T-helper 17 cell (primary cell): ENCODE measurements at places on chromosomes 11 and 22.

DNA sequence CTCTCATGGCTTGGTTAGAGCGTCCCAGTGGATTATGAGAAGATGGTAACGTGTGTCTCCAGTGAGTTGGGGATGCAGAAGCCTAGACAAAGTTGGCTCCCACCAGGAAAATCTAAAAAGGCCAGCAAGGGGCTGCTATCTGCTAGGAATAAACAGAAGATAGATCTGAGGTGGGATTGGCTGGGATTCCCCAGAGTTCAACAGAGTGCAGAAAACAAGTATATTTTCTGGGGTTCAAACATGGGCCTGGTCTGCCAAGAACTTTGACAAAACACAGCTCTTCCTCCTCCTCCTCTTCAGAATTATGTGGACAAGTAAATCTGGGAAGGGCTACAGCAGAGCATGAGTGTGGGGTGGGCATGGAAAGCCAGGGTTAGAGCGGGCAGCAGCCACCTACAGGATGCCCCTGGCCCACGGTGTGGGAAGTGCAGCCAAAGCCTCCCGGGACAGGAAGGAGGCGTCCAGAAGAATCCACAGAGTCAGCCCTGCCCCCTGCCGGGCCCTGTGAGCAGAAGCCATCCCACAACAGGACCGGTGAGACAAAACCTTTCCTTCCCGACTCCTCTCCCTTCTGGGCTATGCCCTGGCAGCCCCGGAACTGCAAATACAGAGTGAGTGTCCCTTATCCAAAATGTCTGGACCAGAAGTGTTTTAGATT is 67.1 kb downstream of the CD82 start:
- DNase-seq = no peak

DNA sequence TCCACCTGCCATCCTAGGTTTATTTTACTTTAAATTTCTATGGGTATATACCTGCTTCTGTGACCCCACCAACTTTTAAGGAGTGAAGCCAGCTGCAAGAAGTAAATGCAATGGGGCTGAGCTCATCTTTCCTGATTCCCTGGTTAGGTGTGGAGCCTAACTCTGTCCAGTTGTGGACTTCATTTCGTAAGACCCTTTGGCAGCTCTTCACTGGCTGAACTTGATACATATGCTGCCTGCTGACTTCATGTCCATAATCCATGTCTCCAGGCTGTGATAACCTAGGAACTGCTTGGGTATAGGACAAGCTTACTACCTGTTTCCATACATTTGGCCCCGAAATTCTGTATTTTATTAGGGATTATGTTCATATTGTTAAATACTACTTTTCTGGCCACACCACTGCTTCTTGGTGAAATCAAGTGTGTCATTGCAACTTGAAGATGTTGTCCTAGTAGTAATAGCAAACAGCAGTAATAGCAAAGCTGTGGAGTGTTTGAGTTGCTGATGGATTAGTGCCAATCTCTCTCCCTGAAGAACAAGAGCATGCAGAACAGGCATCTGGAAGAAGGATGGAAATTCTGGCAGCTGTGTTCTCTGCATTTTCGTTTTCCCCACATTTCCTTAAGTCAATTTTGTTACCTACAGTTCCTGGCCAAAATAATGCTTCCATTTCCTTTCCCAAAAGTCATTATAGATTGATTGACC is 31.2 kb downstream of the LDLRAD3 start:
- DNase-seq = no peak

- DNase-seq = no peak
These were observed 27.8 kb upstream of the GRAMD4 start for GRCh38 chr22:46592390-46592872.

GRCh38 chr11:116123739-116124138 is 619.5 kb upstream of the CADM1 start:
- no peak for DNase-seq

DNA sequence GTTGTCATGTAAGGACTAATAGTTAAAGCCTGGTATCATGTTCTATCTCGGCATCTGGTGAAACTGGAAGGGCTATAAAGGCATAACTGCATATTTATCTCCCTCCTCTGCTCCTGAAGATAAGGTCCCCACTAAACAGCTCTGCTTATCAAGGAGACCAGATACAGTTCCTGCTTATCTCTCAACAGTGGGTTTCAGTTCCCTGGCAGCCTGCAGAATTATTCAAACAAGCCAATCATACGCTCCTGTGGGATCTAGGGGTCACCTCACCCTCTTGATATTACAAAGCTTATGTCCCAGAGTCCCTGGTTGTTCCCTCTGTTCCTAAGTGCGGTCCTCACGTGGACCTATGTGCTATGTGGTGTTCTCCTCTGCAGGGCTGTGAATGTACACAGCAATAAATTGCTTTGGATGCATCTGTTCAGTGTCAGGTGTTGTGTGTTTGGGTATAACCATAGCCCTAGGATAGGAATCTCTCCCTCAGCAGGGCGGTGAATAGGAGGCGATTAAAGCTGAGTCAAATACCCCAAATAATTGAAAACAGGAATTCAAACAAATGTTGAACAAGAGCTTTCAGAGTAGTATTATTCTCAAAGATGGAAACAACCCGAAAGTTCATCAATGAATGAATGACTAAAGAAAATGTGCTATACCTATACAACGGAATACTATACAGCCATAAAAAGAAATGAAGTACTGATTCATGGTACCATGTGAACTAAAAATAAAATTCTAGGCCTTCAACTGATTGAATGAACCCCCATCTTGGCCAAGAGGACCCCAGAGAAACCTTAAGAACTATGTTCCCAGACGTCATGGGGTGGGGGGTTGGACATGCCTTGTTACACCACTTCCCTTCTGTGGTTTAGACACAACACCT is 3.1 kb upstream of the OOSP4A start:
- no peak for DNase-seq

GRCh38 chr11:45354976-45355705 is 69.0 kb upstream of the SYT13 start:
- peak; percentile 81 for DNase-seq

GRCh38 chr11:128865490-128865889 is 1.6 kb downstream of the KCNJ1 start:
- DNase-seq = no peak

GRCh38 chr11:59011655-59012397 is 72.5 kb downstream of the GLYATL1 start:
- DNase-seq = no peak

DNA sequence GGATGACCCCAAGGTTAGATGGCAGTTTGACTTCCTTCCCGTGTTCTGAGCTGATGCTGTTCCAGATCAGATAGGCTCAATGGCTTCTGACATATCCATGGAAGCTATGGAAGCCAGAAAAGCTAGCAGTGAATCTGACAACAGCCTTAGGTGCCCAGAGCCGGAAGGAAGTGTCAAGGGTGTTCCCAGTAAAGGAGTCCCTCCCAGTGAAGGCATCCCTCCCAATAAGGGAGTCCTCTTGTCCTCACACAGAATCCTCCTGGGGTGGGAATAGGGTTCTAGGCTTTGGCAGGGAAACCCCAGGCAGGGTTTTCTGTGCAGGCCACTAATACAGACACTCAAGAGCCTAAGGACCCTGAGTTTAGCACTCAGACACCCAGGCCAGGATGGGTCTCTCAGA is 47.0 kb upstream of the ISX start:
- no peak for DNase-seq

DNA sequence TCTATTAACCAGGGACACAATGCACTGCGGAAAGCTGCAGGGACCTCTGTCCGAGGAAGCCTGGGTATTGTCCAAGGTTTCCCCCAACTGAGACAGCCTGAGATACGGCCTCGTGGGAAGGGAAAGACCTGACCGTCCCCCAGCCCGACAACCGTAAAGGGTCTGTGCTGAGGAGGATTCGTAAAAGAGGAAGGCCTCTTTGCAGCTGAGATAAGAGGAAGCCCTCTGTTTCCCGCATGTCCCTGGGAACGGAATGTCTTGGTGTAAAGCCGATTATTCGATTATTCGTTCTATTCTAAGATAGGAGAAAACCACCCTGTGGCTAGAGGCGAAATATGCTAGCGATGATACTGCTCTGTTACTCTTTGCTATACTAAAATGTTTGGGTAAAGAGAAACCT is 5.2 kb downstream of the BET1L start:
- no peak for DNase-seq

DNA sequence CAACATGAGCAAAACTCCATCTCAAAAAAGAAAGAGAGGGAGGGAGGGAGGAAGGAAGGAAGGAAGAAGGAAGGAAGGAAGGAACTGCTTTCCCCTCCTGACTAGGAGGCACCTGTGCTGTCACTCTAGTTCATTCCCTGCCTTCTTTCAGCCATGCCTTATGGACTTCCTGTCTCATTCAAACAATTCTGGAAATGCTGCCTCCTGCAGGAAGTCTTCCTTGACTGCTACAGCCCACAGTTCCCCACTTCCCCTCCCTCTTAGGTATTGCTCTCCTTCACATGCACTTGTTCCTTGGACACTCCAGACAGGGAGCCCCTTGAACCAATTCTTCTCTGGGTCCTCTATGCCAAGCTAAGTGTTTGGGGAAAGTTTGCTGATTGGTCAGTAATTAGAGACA is 31.6 kb upstream of the WNT11 start:
- DNase-seq = no peak

- DNase-seq = no peak
These were observed 1.6 kb upstream of the THOC5 start for GRCh38 chr22:29555065-29555644.

GRCh38 chr11:2301631-2302305 is at the start of the genes C11orf21 and TSPAN32:
Gene C11orf21, minus strand, starts transcription at chr11:2301918. Its CDS starts 110 bp downstream, at chr11:2301808.
Gene TSPAN32, plus strand, starts transcription at chr11:2302013. Its CDS starts 137 bp downstream, at chr11:2302150.
- DNase-seq = peak; percentile 53

GRCh38 chr22:36940676-36941075 is 27.2 kb downstream of the CSF2RB start:
- no peak for DNase-seq

DNA sequence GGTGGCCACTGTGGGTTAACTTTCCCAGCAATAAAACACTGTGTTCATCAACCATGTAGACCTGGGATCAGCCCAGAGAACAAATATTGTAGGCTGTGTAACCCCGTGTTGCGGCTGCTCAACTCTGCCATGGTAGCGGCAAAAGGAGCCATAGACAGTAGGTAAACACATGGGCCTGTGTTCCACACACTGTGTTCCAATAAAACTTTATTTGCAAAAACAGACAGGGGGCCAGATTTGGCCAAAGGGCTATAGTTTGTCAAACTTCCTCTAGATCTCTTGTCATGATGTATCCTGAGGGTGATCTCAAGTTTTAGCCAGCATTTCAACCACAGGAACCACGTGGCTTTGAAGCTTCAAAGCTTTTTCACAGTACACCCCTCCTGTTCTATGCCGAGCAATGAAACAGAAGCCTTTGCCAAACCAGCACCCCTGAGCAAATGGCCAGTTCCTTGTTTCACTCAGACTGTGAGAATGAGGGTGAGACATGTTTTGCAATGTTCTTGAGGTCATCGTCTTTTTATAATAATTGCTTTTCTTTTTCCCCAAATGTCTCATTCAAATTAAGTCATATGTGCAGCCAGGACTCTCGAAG is 49.9 kb upstream of the FADD start:
- no peak for DNase-seq

- no peak for DNase-seq
These were observed 18.7 kb downstream of the SYNGR1 start for GRCh38 chr22:39368461-39368911.

- no peak for DNase-seq
These were observed 8.2 kb downstream of the STX5 start for GRCh38 chr11:62823677-62824076.

GRCh38 chr11:57742087-57742452 is 779 bp downstream of the SELENOH start:
- no peak for DNase-seq

GRCh38 chr22:41015003-41015402 is 63.8 kb downstream of the RBX1 start:
- DNase-seq = no peak

GRCh38 chr11:68014157-68014946 is 4.2 kb downstream of the ALDH3B1 start:
- no peak for DNase-seq

DNA sequence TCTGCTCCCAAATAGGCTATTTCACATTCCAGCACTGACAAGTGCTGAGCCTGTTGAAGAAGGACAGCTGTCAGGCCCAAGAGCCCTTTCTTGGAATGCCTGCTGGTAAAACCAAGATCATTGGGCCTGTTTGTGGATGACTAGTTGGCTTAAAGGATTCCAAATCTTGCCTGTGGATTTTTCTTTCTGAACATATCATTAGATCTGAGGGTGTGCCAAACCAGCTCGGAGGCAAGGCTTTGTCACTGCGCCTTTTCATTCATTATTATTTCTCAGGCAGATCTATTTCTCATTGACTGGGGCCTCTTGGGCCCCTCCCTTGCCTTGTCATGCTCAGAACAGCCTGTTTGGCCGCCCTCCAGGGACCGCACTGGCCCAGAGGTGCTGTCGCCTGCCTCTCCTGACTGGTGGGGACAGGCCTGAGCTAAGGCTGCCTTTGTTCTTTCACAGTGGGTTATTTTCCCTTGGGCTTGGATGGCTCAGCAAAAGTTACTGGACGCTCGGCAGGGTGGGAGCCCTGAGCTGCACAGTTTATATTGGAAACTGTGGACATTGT is 222.7 kb upstream of the SESN3 start:
- DNase-seq = no peak

DNA sequence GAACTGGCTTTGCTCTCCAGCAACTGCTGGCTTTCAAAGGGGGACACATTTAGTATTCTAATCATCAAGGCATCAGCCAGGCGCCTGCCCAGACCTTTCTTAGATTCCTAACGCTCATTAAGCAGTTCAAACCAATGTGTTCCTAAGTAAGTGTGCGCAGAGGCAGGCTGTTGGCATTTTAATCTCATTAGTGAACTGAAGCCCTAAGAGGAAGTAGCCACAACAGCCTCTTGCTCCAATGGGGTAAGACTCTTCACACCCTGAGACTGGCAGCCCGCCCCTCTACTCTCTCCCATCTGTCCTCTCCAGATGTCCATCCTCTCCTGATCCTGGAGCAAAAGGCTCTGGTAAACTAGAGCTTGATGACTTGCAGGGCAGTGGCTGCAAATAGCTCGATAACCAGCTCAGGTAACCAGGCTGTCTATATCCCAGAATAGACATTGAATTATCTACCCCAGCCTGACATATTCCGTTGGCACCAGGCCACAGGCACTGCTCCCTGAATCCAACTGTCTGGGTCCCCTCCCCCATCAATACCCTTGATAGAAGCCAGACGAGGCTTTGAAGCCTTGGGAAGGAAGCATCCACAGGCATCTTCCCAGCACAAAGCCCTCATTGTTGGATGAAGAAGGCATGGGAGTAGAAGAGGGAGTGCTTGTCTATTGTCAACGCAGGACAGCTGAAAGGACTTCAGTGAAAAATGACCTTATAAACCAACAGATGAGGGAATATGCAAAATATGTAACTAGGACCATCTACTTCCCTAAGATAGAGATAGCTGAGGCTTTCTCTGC is 321.1 kb downstream of the TENM4 start:
- DNase-seq = no peak

- no peak for DNase-seq
These were observed 3.1 kb downstream of the ARHGAP1 start for GRCh38 chr11:46697303-46697702.

DNA sequence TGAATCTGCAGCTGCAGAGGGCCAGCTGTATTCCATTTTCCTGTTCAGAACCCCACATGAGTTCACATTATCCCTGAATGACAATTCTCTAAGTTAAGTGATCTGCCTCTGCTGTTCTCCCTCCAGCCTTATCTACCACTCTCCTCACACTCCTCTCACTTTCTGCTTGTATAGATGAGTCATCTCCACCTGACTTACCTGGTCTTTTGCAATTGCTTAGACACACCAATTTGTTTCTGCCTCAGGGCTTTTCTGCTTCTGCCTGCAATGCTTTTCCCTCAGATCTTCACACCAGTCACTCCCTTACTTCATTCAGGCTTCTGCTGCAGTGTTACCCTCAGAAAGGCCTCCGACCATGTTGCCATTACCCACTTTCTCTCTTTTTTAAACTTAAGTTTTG is 118.1 kb downstream of the ATM start:
- no peak for DNase-seq

- no peak for DNase-seq
These were observed 4.3 kb upstream of the PRDM10 start for GRCh38 chr11:130006929-130007328.
